ENCODE measurements at places on chromosomes 3 and 15. TPM values are rescaled to one million over a fixed set of nuclear protein-coding genes. Genes with fewer than 3 reads are reported as not detected.
A peak's percentile ranks its signal among the peaks of the same experiment; 100 is the strongest.

- DNase-seq: no peak
- no peak overlapping the region for H3K4me3 ChIP-seq
- no peaks in the 10 kb centered on the region for H3K27me3 ChIP-seq
Observed at GRCh38 chr15:90565866-90566265, 36.1 kb downstream of the CRTC3 start.

GRCh38 chr3:144502402-144502801, 530.8 kb downstream of the DIPK2A start:
- no peaks in the 10 kb centered on the region for H3K4me1 ChIP-seq
- no peak overlapping the region for H3K27ac ChIP-seq
- no peak for DNase-seq
- no peaks in the 10 kb centered on the region for H3K36me3 ChIP-seq

DNA sequence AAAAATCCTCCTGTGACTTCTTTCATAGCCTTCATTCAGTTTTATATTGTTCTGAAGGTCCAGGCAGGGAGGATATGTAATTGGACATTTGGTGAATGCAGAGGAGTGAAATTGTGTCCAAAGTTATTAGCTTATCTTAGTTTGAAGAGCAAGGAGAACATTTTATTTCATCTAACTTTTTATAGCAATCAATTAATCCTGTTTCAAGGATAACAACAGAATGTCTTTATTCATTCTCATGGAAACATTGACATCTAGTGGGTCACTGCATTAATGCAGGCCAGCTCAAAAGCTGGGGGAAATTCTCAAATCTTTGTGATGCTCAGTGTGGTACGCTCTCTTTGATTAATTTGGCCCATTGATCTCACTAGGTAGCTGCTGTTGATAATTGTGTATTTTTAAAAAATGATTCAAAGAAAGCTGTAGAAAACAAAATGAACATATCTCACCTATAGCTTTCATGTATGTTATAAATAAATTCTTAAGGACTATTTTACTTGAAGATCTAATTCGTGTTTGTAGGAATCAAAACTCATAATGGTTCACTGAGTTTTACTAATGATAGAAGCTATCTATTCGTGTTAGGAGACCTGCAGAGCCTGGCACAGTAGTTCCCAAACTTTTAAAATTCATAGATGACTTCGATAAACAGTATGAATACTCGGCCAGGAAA, 150.8 kb upstream of the KCNMB2 start:
- H3K36me3 ChIP-seq: no peaks in the 10 kb centered on the region
- peak overlapping the region; percentile 72 for H3K27ac ChIP-seq
- H3K4me1 ChIP-seq: peaks cover 45% of the 10 kb centered on the region
- no peak for DNase-seq
- no peaks in the 10 kb centered on the region for H3K27me3 ChIP-seq

- H3K4me1 ChIP-seq: no peaks in the 10 kb centered on the region
- H3K27ac ChIP-seq: peak overlapping the region; percentile 71
- H3K36me3 ChIP-seq: peaks cover 5% of the 10 kb centered on the region
- peak overlapping the region; percentile 49 for H3K4me3 ChIP-seq
- H3K27me3 ChIP-seq: no peaks in the 10 kb centered on the region
Observed at GRCh38 chr3:62318752-62319569, 54.4 kb downstream of the FEZF2 start.

DNA sequence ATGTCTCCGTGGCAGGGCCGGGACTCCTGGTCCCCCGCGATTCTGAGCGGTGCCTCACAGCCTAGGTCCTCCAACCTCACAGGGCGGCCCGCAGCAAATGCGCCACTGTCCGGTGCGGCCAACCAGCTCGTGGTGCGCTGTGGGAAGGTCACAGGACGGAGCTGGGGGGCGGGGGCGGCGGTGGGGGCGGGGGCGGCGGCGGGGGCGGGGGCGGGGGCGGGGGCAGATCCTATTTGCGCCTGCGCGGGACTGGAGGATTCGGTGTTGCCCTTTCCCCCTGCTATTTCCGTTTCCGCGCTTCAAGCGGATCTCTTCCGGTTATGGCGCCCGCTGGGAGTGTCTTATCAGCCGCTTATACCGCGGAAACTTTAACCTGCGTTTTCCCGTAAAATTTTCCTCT, 106.7 kb upstream of the SNRPN start:
- H3K4me3 ChIP-seq: peak overlapping the region; percentile 37
- peak overlapping the region; percentile 73 for H3K27ac ChIP-seq
- no peaks in the 10 kb centered on the region for H3K36me3 ChIP-seq
- DNase-seq: peak; percentile 66

- DNase-seq: no peak
- H3K4me1 ChIP-seq: no peaks in the 10 kb centered on the region
- no peaks in the 10 kb centered on the region for H3K27me3 ChIP-seq
- H3K36me3 ChIP-seq: no peaks in the 10 kb centered on the region
Observed at GRCh38 chr15:93308026-93308690, 219.1 kb upstream of the RGMA start.

DNA sequence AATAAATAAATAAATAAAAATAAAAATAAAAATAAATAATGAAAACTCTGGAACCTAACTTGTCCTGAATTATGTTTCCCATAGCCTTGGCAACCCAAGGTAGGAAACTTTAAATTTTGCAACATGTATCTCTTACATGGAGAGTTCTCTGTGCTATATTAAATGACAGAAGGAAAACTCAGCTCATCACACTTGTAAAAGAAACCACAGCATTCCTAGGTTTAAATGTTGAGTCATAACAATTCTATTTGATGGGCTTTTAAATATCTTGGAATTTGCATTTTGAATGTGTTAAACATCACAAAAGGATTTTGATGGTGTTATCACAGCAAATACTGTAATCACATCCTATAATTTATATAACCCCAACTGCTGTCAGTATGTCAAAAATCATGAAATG, 144.2 kb downstream of the LRTM1 start:
- H3K36me3 ChIP-seq: no peaks in the 10 kb centered on the region
- DNase-seq: no peak
- no peaks in the 10 kb centered on the region for H3K27me3 ChIP-seq
- H3K27ac ChIP-seq: no peak overlapping the region

- no peaks in the 10 kb centered on the region for H3K36me3 ChIP-seq
- no peak overlapping the region for H3K27ac ChIP-seq
- H3K4me3 ChIP-seq: no peak overlapping the region
- DNase-seq: no peak
- peaks cover 8% of the 10 kb centered on the region for H3K4me1 ChIP-seq
- H3K27me3 ChIP-seq: no peaks in the 10 kb centered on the region
Observed at GRCh38 chr15:78977591-78978347, 32.9 kb upstream of the CTSH start.

DNA sequence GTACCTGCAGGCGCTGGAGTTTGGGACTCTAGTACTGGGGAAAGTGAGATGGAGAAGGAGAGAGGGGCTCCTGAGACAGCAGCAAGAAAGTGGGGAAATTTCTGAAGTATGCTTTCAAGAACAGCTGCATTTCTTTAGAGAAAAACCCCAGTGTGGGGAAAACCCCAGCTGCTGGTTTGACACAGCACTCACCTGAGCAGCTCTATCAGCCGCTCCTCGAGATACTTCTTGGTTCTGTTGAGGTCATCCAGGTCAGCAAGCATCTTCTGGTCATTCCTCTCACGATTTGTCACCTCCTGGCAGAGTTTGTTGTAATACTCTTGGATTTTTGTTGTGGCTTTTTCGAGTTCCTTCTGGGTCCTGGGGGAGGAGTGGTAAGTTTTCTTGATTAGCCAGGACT, 18.8 kb downstream of the CXCR6 start:
- H3K27ac ChIP-seq: no peak overlapping the region
- no peaks in the 10 kb centered on the region for H3K27me3 ChIP-seq
- H3K36me3 ChIP-seq: peaks cover 68% of the 10 kb centered on the region
- no peak overlapping the region for H3K4me3 ChIP-seq

GRCh38 chr15:72972362-72972761, 79.9 kb upstream of the NEO1 start:
- no peak overlapping the region for H3K4me3 ChIP-seq
- no peaks in the 10 kb centered on the region for H3K36me3 ChIP-seq
- H3K27ac ChIP-seq: no peak overlapping the region
- H3K27me3 ChIP-seq: no peaks in the 10 kb centered on the region

- no peak overlapping the region for H3K4me3 ChIP-seq
- no peaks in the 10 kb centered on the region for H3K27me3 ChIP-seq
- no peak overlapping the region for H3K27ac ChIP-seq
- DNase-seq: no peak
Observed at GRCh38 chr3:150878290-150878689, 26.9 kb downstream of the MINDY4B start.

GRCh38 chr3:148319960-148320359, 377.7 kb upstream of the AGTR1 start:
- H3K27ac ChIP-seq: no peak overlapping the region
- H3K4me1 ChIP-seq: peaks cover 12% of the 10 kb centered on the region
- no peak overlapping the region for H3K4me3 ChIP-seq
- H3K27me3 ChIP-seq: no peaks in the 10 kb centered on the region

- no peak overlapping the region for H3K4me3 ChIP-seq
- DNase-seq: no peak
- H3K4me1 ChIP-seq: no peaks in the 10 kb centered on the region
- no peaks in the 10 kb centered on the region for H3K36me3 ChIP-seq
- no peaks in the 10 kb centered on the region for H3K27me3 ChIP-seq
Observed at GRCh38 chr3:81437683-81438082, 323.8 kb downstream of the GBE1 start.

DNA sequence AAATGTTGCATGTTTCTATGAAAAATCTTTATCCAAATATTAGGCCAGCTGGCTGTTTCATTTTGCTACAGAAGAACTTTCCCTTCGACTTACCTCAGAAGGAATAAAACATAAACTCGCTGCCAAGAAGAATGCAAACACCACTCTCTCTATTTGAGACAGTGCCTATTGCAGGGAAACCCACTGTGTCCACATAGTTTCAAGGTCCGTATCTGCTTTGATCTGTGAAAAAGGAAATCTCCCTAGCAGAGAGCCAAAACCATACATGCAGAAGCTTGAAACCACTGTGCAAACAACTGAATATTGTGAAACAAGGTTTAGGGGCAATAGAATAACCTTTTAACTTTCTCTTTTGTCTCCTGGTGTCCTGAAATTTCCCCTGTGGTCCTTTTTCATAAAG, 35.0 kb upstream of the CAPN7 start:
- H3K4me3 ChIP-seq: no peak overlapping the region
- H3K4me1 ChIP-seq: no peaks in the 10 kb centered on the region
- DNase-seq: no peak
- H3K36me3 ChIP-seq: no peaks in the 10 kb centered on the region
- no peak overlapping the region for H3K27ac ChIP-seq

GRCh38 chr3:58556761-58557221, 19.8 kb upstream of the ACOX2 start:
- H3K36me3 ChIP-seq: no peaks in the 10 kb centered on the region
- no peak for DNase-seq
- no peak overlapping the region for H3K4me3 ChIP-seq
- no peaks in the 10 kb centered on the region for H3K27me3 ChIP-seq
- H3K27ac ChIP-seq: no peak overlapping the region

GRCh38 chr3:113514265-113514769, 639 bp downstream of the SPICE1 start:
- peak overlapping the region; percentile 84 for H3K4me3 ChIP-seq
- H3K27ac ChIP-seq: peak overlapping the region; percentile 87
- peaks cover 19% of the 10 kb centered on the region for H3K4me1 ChIP-seq

Gene GOLGA6L25
- total RNA-seq: not detected

Gene ZNF620
- total RNA-seq: 4.6 TPM

- no peaks in the 10 kb centered on the region for H3K27me3 ChIP-seq
- H3K36me3 ChIP-seq: no peaks in the 10 kb centered on the region
- no peak overlapping the region for H3K4me3 ChIP-seq
- no peak overlapping the region for H3K27ac ChIP-seq
- no peaks in the 10 kb centered on the region for H3K4me1 ChIP-seq
Observed at GRCh38 chr3:17505856-17506255, 236.6 kb downstream of the TBC1D5 start.

GRCh38 chr3:196989721-196990262, 21.2 kb upstream of the PIGZ start:
- H3K4me3 ChIP-seq: no peak overlapping the region
- peaks cover 3% of the 10 kb centered on the region for H3K27me3 ChIP-seq
- no peak overlapping the region for H3K27ac ChIP-seq
- H3K4me1 ChIP-seq: no peaks in the 10 kb centered on the region

GRCh38 chr3:44235604-44236484, 5.8 kb upstream of the TOPAZ1 start:
- no peaks in the 10 kb centered on the region for H3K4me1 ChIP-seq
- H3K27ac ChIP-seq: no peak overlapping the region
- H3K27me3 ChIP-seq: no peaks in the 10 kb centered on the region
- H3K4me3 ChIP-seq: no peak overlapping the region
- no peaks in the 10 kb centered on the region for H3K36me3 ChIP-seq

- no peak overlapping the region for H3K27ac ChIP-seq
- DNase-seq: peak; percentile 36
- H3K27me3 ChIP-seq: no peaks in the 10 kb centered on the region
- no peak overlapping the region for H3K4me3 ChIP-seq
- no peaks in the 10 kb centered on the region for H3K36me3 ChIP-seq
Observed at GRCh38 chr3:10522646-10523303, 17.4 kb upstream of the ATP2B2 start.

Gene GCSAM
- total RNA-seq: not detected

GRCh38 chr3:156548902-156549301, 6.0 kb downstream of the SSR3 start:
- DNase-seq: no peak
- peaks cover 100% of the 10 kb centered on the region for H3K4me1 ChIP-seq
- no peaks in the 10 kb centered on the region for H3K27me3 ChIP-seq
- H3K27ac ChIP-seq: peak overlapping the region; percentile 65
- H3K36me3 ChIP-seq: peaks cover 51% of the 10 kb centered on the region
- H3K4me3 ChIP-seq: no peak overlapping the region

Gene LIPC
- total RNA-seq: 0.36 TPM

DNA sequence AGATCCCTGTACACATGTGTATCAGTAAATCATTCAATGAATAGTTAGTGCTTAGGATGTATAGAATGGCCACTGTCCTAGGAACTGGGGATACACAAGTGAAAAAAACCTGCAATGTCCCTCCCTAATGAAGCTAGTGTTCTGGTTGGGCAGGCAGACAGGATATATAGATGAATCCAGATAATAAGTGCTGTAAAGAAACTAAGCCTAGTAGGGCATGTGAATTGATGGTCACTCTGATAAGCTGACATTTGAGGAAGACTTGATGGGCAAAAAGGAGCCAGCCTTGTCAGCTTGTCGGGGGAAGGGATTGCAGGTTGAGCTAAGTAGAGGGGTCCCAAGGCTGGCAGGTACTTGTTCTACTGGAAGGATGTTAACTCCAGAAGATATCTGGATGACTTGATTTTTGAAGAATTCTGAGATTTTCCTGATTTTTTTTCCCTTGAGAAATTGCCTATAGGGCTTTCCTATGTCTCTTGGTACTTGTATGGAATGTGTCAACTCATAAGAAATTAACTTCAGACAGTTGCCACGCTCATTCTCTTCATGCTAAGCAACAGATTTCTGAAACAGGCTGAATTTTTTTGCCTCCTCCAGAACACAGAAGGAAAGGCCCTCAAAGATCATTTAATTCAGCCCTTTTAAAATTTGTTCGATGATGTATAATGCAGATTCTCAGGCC, 6.3 kb upstream of the KIF23 start:
- H3K4me1 ChIP-seq: no peaks in the 10 kb centered on the region
- no peak overlapping the region for H3K4me3 ChIP-seq
- H3K36me3 ChIP-seq: no peaks in the 10 kb centered on the region
- H3K27me3 ChIP-seq: no peaks in the 10 kb centered on the region
- no peak overlapping the region for H3K27ac ChIP-seq

Gene WDR6
- 89.2 TPM for total RNA-seq

GRCh38 chr3:20405744-20406143, 219.7 kb upstream of the SGO1 start:
- H3K27ac ChIP-seq: no peak overlapping the region
- H3K36me3 ChIP-seq: no peaks in the 10 kb centered on the region
- DNase-seq: no peak
- no peaks in the 10 kb centered on the region for H3K27me3 ChIP-seq
- no peak overlapping the region for H3K4me3 ChIP-seq

GRCh38 chr3:17111586-17111985, 226.8 kb downstream of the PLCL2 start:
- no peak overlapping the region for H3K27ac ChIP-seq
- H3K36me3 ChIP-seq: no peaks in the 10 kb centered on the region
- no peaks in the 10 kb centered on the region for H3K4me1 ChIP-seq
- no peaks in the 10 kb centered on the region for H3K27me3 ChIP-seq
- no peak overlapping the region for H3K4me3 ChIP-seq

Gene P2RY13
- 0.28 TPM for total RNA-seq

Gene NRROS
- total RNA-seq: 4.4 TPM
